Iris pigment epithelial cell (primary cell): ENCODE measurements at places on chromosomes 16 and 17.

DNA sequence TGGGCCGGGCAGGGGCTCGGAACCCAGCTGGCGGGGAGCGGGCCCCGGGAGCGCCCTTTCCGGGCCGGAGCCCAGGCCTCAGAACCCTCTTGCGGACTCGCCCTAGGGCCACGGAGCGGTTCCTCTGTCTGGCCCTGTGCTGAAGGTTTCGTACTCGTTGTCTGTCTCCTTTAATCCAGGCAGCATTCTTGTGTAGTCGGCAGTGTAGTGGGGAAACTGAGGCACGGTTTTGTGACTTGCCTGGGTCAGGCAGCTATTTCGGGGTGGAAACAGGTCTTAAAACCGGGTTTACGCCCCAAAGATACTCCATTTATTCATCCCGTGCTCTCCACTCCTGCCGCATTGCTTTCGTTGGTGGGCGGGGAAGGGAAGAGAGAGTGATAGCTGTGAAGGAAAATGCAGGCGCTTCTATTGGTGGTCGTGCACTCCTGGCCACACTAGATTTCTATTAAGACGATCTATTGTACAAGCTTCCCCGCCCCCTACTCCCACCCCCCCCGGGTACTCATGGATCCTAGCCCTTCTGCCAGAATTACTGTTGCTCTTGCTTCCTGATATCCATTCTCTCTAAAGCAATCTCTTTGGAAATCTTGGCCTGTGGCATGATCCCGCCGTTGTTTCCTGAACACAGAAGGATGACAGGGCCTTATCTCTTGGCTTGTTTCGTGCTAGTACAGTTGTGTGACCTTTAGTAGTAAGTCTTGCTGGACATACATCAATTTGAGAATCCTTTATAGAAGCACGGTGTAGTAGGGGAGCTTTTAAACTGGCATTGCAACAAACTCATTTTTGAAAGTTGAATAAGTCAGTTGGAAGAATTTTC lies 751 bp downstream of the DCAF7 start:
- peak; percentile 59 for DNase-seq

DNA sequence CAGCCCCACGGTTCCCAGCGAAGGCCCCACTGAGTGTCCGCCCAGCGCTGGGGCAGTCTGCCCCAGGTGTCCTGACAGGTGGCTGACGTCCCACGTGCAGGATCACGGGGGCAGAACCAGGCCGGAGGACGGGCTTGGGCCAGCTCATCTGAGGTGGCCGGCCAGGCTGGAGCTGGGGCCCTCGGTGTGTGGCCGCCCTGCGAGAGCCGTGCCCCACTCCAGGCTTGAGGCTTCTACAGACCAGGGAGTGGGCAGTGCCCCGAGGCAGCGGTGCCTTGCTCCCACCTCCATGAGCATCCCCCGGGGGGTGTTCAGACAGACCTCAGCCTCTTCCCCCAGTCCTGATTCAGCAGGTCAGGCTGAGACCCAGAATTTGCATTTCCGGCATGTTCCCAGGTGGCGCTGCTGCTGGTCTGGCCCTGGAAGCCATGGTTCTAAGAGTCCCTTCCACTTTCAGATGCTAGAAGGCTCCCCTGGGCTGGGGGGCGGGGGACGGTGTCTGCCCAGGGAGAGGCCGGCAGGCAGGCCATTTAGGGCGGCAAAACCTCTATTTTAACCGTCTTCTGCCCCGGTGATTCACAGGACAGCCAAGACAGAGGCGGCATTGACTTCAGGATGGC lies 35.4 kb upstream of the PABPN1L start:
- DNase-seq: no peak

- peak; percentile 71 for DNase-seq
These were observed 21.4 kb upstream of the JPH3 start for GRCh38 chr16:87580855-87581261.

GRCh38 chr17:18950944-18951905 lies 740 bp upstream of the SLC5A10 start:
- no peak for DNase-seq

DNA sequence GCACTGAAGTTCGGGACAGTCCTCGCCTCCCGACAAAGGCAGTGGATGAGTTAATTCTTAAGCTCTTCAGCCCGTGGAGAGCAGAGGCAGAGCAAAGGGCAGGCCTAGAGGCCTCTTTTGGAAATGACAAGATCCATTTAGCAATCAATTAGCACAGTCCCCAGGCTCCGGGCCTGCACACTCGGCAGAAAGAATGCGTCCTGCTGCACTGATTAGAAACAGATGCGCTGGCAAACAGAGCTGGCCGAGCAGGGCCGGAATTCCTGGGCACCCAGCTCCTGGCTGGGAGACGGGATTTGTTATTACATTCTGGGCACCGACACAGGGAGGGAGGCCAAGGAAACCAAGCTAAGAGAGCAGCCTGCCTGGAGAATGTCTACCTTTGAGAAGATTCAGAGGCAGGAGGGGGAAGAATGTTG lies 162.9 kb downstream of the COPRS start:
- peak; percentile 68 for DNase-seq

DNA sequence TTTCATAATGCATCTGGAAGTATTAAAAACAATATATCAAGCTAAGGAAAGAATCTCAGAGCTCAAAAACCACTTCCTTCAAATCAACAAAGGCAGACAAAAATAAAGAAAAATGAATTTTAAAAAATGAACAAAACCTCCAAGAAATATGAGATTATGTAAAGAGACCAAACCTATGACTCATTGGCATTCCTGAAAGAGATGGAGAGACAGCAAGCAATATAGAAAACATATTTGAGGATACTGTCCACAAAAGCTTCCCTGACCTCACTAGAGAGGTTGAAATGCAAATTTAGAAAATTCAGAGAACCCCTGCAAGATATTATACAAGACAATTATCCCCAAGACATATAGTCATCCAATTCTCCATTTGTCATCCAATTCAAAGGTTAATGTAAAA lies 311.3 kb upstream of the SOX9 start:
- DNase-seq: peak; percentile 2

DNA sequence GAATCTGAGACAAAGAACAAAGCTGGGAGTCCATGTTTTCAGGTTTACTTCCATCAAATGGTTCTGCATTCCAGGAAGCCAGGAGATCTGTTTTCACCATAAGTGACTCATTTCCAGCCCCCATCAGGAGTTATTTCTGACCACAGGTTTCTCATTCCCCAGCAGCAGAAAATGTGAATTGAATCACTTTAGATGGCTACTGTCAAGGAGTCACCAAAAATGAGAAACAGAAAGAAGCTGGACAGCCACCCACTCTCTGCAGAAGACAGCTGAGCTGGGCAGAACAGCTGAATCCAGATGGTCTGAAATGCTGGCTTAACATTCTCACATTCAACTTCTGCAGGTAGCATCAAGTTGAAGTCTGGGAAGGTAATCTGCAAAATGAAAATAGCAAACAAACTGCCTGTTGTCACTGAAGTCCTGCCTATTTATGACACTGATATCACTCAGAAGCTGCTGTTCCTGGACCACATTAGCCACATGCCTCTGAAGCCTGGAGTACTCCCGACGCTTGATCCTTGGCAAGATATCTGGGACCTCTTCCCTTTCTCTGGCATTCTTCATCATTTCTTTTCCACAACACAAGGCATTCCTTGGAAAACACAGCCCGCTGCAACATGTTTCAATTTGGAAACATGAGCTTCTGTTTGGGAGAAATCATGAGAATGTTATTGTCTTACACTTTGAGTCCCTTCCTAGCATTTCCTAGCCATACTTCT lies 15.3 kb downstream of the CCL11 start:
- DNase-seq: peak; percentile 83

DNA sequence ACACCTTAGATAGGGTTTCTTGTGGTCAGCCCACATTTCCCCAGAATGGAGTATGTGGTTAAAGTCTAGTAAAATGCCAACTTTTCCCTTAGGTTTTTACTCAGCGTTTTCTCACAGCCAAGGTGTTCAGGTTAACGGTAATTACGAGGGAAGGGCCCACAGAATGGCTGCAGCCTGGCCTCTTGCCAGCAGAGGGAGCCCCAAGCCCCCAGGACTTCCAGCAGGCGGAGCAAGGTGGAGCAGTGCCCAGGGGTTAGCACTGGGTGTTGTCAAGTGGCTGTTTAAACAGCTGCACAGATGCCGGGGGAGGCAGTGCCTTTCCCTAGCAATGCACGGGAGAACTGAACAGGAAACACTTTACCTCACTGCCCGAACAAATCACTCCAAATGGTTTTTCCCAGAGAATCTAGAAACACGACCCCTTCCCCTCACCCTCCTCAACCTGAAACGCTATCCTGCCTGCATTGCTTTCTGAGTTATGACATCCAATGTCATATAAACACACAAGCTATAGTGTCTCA lies 6.6 kb downstream of the PHB1 start:
- DNase-seq: peak; percentile 41

- DNase-seq: peak; percentile 47
These were observed 2.3 kb downstream of the ADORA2B start for GRCh38 chr17:15947271-15947670.

GRCh38 chr17:72498364-72499210 lies 377.8 kb downstream of the SOX9 start:
- DNase-seq: no peak

DNA sequence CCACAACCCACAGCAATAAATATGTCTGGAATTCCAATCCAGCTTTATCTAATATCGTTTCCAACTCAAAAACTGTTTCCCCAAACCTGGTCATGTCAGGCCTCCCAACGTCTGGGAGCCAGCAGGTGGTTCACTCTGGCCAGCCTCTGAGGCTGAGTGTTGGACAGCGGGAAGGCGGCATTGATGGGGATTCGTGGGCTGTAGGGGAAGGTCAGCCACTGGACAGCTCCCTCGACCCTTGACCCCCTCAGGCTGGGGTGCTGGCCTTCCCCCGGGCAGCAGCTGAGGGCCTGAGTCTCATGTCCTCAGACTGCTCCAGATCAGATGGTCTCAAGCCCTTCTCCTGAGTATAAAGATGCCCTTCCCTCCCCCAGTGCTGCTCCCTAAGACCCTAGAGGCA lies 50.2 kb downstream of the SDK2 start:
- no peak for DNase-seq
